ENCODE measurements at places on chromosomes 1 and 21.
A peak's percentile ranks its signal among the peaks of the same experiment; 100 is the strongest.

DNA sequence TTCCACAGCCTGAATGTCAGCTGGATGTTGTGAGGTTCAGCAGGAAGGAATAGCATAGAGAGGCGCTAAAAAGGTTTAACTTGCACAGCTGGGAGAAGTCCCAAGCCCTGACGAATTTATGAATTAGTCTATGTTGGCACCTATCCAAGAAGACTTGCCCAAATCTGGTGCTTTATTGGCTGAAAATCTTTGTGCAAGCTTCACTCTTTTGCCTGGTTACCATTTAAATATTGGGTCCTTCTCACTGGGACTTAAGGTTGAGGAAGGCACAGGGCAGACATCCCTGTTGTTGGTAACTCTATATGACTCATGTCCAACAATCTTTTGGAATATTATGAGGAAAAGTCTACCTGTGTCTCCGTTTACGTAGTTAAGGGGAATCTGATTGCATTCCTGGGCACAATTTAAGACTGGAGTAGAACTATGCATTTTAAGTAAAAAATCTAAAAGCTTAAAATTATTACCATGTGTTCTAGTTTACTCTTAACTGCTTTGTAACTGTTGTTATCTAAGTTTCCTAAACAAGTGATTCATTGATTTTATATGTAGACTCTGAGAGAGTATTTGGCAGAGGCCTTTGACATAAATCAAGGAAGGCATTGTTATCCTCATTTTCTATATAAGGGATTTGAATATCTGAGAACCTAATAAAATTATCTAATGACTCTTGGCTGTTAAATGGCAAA, 181.7 kb upstream of the DPYD start:
- peak; percentile 41 for DNase-seq

- no peak for DNase-seq
Observed at GRCh38 chr1:110380672-110381283, 10.0 kb downstream of the SLC16A4 start.

DNA sequence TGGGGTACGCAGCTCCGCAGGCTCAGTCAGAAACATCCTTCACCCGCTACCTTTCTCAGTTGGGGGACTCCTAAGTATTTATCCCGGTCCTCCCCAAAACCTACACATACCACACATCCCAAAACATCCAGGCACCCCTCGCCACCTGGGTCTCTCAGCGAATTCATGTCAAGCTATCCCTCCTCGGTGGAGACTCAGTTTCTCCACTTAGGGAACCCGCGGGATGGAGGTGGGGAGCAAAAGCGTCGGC, 1.3 kb upstream of the ZBTB7B start:
- no peak for DNase-seq

DNA sequence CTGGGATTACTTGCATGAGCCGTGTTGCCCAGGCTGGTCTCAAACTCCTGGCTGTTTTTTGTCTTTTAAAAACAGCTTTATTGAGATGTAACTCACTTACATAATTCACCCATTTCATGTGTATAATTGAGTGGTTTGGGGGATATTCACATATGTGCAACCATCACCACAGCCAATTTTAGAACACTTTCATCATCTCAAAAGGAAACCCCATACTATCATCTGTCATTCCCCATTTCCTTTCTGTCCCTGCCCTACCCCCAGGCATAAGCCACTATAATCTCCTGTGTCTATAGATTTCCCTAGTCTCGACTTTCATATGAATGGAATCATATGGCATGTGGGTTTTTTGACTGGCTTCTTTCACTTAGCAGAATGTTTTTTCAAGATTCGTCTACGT, 43.3 kb downstream of the GPR137B start:
- DNase-seq: no peak

DNA sequence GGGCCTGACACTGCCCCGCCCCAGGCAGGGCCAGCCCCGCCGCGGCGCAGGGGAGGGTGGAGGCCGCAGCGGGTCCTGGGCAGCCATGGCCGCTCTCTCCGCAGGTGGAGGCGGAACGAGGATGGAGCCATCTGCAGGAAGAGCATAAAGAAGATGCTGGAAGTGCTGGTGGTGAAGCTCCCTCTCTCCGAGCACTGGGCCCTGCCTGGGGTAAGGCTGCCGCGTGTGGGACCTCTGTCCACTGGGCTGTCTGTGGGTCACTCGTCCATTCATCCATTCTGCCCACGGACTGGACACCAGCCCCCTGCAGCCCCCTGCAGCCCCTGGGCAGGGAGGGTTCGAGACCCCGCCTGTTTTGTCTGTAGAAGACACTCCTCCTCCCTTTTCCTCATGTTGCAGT, 18.4 kb upstream of the LRRC3 start:
- DNase-seq: no peak

DNA sequence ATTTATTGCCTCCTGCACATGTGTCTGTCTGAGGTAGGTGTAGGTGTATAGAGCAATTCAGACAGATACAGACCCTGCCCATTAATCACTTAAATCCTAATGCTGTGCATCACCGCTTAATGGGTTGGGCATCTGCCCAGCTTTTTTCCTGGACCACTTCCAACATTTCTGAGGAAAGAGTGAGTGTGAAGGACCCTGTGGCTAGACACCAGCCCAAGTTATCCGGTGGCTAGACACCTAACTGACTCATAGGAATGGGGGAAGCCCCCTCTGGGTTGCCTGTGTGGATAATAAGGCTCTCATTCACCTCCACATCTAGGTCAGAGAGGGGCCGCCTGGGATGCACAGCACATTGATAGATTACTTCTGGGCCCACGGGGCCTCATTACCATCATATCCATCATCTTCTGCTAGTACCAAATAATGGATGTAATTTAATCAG, 121.1 kb upstream of the RAVER2 start:
- DNase-seq: no peak

- DNase-seq: no peak
Observed at GRCh38 chr1:22182715-22183114, 39.8 kb upstream of the WNT4 start.

- no peak for DNase-seq
Observed at GRCh38 chr1:74683656-74684055, 10.1 kb upstream of the ERICH3 start.

- no peak for DNase-seq
Observed at GRCh38 chr21:44428281-44428960, 26.9 kb upstream of the LRRC3 start.

Measured in GM04504 (cell line).